Left ventricle myocardium inferior (tissue), 1 donor: ENCODE measurements at places on chromosomes 5 and 9. TPM values are rescaled to one million over a fixed set of nuclear protein-coding genes. Genes with fewer than 3 reads are reported as not detected.
A peak's percentile ranks its signal among the peaks of the same experiment; 100 is the strongest.

DNA sequence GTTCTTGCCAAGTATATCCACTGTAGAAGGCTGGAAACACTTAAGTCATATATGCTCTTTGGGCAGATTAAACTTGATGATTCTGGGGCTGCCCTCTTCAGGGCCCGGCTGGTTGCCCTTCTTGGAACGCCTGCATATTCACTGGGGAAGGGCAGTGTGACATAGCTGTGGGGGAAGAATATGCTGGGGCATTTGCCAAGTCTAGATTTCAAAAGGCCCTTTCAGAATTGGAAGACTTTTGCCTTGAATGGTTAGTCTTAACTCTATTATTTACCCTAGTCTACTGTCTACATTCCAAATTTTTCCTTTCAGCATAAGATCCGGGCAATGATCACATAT lies 161.2 kb upstream of the PITX1 start:
- H3K36me3 ChIP-seq, result no peaks in the 10 kb centered on the region
- H3K4me3 ChIP-seq, result no peak overlapping the region
- peaks cover 24% of the 10 kb centered on the region for H3K4me1 ChIP-seq
- H3K27ac ChIP-seq, result no peak overlapping the region
- H3K27me3 ChIP-seq, result peaks cover 55% of the 10 kb centered on the region

DNA sequence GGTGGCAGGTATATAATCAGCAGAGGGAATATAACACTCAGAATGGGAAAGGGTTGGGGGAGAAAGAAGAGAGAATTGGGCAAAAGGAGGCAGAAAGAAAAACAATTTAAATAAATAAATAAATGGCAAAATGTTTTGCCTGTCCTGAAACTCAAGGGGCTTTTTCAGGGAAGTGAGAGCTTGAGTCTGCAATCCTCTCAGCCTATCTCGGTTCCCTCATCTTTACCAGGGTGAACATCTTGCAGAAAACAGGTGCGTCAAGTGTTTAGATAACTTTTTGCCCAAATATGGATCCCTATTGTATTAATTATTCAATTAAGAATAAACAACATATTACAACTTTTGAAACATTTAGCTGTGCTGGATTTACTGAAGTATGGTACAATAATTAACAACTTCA lies 343.0 kb upstream of the EDIL3 start:
- H3K27ac ChIP-seq, result no peak overlapping the region
- H3K27me3 ChIP-seq, result no peaks in the 10 kb centered on the region
- no peaks in the 10 kb centered on the region for H3K36me3 ChIP-seq

FRMD3 gene
- total RNA-seq, result 131 TPM

NR2F1-AS1 gene
- 0.60 TPM for total RNA-seq

DNA sequence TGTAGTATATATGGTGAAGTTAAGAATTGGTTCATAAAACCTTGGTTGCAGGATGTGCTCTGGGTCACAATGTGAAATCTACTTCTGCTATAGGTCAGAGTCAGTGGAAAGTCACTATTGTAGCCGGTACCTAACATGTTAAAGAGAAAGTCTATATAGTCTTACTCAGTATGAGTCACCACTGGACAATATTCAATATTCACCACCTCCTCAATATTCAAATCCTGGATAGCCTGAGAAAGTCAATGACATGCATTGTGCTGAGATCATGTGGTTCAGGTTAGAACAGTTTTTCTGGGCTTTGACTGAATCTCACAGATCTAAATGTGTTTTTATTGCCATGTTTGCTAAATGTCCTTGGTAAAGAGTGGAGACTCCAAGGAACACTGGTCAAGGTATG lies 108.8 kb downstream of the HMHB1 start:
- H3K27ac ChIP-seq, result no peak overlapping the region
- no peaks in the 10 kb centered on the region for H3K36me3 ChIP-seq
- H3K4me1 ChIP-seq, result peaks cover 17% of the 10 kb centered on the region
- no peak for DNase-seq
- H3K27me3 ChIP-seq, result no peaks in the 10 kb centered on the region
- H3K4me3 ChIP-seq, result no peak overlapping the region

KIAA1958 gene
- 5.6 TPM for total RNA-seq

- H3K36me3 ChIP-seq, result no peaks in the 10 kb centered on the region
- H3K27me3 ChIP-seq, result peaks cover 25% of the 10 kb centered on the region
- H3K4me1 ChIP-seq, result no peaks in the 10 kb centered on the region
- no peak overlapping the region for H3K27ac ChIP-seq
Observed at GRCh38 chr9:86547571-86547970, 193.4 kb upstream of the TUT7 start.

DNA sequence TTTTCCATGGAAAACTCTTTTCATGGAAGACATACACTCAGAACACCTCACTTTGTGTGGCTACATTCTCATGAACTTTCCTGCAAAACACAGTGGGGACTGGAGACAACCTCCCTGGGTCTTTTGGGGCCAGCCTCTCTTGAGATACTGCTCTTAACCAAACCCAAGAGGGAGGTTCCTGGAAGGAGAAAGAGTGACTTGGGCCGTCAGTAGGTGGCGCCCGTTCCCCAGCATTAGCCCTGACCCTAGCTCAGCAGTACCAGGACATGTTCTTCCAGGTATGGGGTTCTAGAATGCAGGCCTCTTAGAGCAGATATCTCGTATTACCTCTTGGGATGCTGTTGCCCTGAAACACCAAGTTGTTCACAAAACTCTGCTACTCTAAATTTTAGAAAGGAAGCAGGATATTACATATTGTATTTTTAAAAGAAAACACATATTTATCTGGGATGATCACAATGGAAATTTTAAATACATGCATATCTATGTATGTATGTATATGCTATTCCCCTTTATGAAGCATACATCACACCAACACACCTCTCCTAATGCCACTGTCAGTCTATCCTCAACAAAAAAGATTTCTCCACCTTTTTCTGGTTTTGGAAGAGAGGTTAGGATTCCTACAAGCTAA lies 15.8 kb upstream of the GLIS3 start:
- H3K4me1 ChIP-seq, result peaks cover 10% of the 10 kb centered on the region
- H3K4me3 ChIP-seq, result no peak overlapping the region
- no peaks in the 10 kb centered on the region for H3K36me3 ChIP-seq
- peak; percentile 79 for DNase-seq
- no peak overlapping the region for H3K27ac ChIP-seq
- H3K27me3 ChIP-seq, result no peaks in the 10 kb centered on the region

SUSD1 gene
- total RNA-seq, result 5.1 TPM

- H3K27ac ChIP-seq, result no peak overlapping the region
- DNase-seq, result no peak
- no peaks in the 10 kb centered on the region for H3K27me3 ChIP-seq
- H3K36me3 ChIP-seq, result no peaks in the 10 kb centered on the region
Observed at GRCh38 chr9:120698766-120699165, 15.5 kb downstream of the MEGF9 start.

GRCh38 chr5:139648205-139649081 lies at the start of gene CXXC5:
CXXC5 (plus strand) TSS chr5:139648349; CDS start chr5:139680524, 32,175 bp downstream.
- H3K27ac ChIP-seq, result peak within 1 kb of the TSS; percentile 91
- H3K4me3 ChIP-seq, result peak within 1 kb of the TSS; percentile 90
- no peaks in the 10 kb centered on the region for H3K36me3 ChIP-seq
- H3K4me1 ChIP-seq, result peaks cover 71% of the 10 kb centered on the region
- peak; percentile 90 for DNase-seq
